Smooth muscle cell of the umbilical artery (primary cell): ENCODE measurements at places on chromosomes 6 and 20. TPM values are rescaled to one million over a fixed set of nuclear protein-coding genes. Genes with fewer than 3 reads are reported as not detected.

Gene FOXQ1
- total RNA-seq: 0.05 TPM in 1 of 2 replicates, not detected in the other

Gene CHRNA4
- not detected in 2 replicates for total RNA-seq

Gene RTEL1
- total RNA-seq: 7.1 and 14.3 TPM in 2 replicates

Gene LY6G5B
- total RNA-seq: 2.9 and 3.0 TPM in 2 replicates

Gene PSORS1C2
- not detected in 2 replicates for total RNA-seq

Gene SERINC3
- total RNA-seq: 74.9 and 90.9 TPM in 2 replicates

Gene CFB
- 4.1 and 28.8 TPM in 2 replicates for total RNA-seq

Gene UBD
- 0.30 TPM in 1 of 2 replicates, not detected in the other for total RNA-seq

Gene OXT
- not detected in 2 replicates for total RNA-seq

Gene PPIL6
- 2.9 and 4.5 TPM in 2 replicates for total RNA-seq

Gene SCUBE3
- total RNA-seq: 4.2 and 5.0 TPM in 2 replicates
